ENCODE measurements at places on chromosomes 12 and 14.

DNA sequence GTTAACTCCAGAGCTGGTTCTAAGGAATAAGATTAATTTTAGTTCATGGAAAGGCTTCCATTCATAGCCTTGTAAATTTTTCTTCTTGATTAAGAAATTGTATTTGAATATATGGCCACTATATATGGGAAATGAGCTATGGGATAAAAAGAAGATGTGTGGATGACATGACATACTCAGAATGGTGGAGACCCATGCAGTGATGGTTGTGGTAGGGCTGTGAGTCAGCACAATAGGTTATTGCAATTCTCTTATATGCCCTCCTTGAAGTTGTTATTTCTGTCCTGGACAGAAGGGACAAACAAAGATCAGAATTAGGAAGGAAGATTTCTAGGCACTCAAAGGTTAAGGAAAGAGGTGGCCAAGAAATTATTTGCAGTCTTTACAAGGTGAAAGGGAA is 21.5 kb downstream of the RASSF9 start:
- no peak for DNase-seq

DNA sequence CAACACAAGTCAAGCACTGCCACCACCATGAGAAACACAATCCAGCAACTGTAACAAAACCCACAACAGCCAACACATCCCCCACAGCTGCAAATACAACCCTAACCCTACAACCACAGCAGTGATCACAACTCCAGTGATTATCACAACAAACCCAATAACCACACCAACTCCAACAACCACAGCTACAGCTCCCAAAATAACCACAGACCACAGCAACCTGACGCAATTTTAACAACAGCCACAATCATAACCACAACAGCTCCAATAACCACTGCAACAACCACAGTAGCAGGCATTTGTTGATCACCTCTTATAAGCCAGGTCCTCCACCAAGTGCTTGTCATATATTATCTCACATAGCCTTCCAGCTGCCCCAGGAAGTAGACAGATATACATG is 42.2 kb upstream of the FAM181A start:
- DNase-seq = no peak

- no peak for DNase-seq
Measured at GRCh38 chr14:103143506-103143905, 20.2 kb downstream of the TNFAIP2 start.

DNA sequence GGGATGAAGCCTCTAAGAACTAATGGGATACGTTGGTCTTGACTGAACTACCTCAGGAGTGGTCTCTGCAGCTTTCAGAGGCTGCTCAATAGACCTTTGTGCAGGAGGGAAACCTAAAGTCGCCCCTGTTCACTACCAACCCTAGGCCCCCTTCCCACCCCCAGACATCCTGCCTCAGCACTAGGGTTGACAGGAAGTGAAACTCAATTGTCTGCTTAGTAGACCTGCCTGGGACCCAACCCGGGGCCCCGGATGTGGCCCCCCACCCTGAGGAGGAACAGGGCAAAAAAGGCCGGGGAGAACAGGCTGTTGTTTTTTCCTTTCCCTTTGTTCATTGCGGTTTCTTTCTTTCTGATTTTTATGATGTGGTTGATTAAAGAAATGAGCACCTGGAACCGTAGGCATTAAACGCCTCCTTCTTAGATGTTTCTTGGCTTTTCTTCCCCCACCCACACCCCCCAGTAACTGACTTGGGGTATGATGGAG is 1.6 kb upstream of the DGKA start:
- DNase-seq = no peak

DNA sequence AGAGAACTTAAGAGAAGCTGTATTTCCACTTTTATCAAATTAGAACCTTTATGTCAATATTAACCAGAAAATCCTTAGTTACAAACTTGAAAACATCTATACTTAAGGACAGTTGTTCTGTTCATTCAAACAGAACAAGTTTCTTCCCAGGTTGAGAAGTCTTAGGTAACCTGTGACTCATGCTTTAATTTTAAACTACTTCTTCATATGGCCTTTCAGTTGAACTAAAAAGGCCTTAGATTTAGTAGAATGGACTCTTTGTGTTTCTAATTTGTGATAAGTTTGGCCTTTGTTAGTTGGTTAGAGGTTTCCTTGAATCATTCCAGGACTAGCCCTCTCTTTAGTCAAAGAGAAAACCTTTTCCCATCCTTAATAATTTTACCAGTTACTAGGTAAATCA is 274.2 kb downstream of the FUT8 start:
- no peak for DNase-seq

- DNase-seq = no peak
Measured at GRCh38 chr14:64324895-64325294, 30.7 kb upstream of the ESR2 start.

GRCh38 chr12:100199347-100200149 is 1.1 kb upstream of the ACTR6 start:
- peak; percentile 30 for DNase-seq

DNA sequence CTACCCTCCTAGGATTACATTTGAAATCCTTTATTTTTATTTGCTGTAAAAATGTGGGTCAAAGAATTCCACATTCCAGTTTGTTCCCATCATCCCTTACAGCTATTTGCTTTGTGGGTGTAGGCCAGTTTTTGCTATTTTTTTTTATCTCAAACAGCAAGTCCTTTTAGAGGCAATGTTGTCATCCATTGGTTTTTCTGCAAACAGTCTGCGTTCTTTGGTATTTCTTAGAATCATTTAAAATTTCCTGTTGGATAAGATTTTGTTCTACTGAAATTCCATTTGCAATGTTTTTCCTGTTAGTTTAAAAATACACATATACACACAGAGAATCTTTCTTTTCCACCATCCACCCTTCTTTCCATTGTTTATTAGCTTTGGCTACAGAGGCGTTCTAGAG is 53.3 kb upstream of the STK38L start:
- no peak for DNase-seq

GRCh38 chr12:69430942-69431590 is 39.1 kb upstream of the FRS2 start:
- DNase-seq = no peak

DNA sequence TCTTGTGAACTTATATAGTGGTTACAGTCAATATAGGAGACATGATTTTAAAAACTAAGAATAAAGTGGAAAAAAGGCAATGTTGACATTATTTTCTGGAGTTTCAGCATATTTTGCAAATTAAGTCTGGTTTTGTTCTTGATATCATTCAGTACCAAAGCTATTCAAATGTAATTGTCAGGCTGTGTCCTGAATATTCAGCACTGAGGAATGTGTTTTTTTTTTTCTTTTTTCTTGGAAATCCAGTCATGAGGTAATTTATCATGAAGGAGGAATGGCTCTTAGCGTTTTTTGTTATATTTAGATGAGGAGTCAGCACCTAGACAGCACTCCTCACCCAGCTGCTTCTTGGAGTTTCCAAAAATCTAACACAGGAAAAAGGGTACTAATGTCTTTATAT is 225.5 kb downstream of the CCDC91 start:
- no peak for DNase-seq

- no peak for DNase-seq
Measured at GRCh38 chr12:110343114-110343513, 60.4 kb downstream of the ANAPC7 start.

DNA sequence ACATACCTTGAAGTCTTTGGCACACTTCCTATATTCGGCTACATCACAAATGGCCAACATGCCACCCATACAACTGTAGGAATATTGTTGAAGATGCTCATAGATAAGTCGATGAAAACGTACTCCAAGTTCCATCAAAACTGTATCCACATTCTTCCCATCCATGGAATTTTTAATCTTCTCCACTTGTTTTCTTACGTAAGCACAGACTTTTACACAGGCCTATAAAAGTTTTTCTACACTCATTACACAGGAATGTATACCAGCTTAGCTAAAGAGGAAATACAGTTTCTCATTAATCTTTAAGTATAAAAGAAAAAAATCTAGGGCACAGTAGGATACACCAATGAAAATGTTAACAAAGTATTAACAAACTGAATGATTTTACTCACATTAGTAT is 59.1 kb downstream of the EXOC5 start:
- no peak for DNase-seq

- no peak for DNase-seq
Measured at GRCh38 chr12:68294251-68294650, 37.9 kb downstream of the MDM1 start.

- no peak for DNase-seq
Measured at GRCh38 chr14:60275932-60276331, 26.9 kb downstream of the PPM1A start.

DNA sequence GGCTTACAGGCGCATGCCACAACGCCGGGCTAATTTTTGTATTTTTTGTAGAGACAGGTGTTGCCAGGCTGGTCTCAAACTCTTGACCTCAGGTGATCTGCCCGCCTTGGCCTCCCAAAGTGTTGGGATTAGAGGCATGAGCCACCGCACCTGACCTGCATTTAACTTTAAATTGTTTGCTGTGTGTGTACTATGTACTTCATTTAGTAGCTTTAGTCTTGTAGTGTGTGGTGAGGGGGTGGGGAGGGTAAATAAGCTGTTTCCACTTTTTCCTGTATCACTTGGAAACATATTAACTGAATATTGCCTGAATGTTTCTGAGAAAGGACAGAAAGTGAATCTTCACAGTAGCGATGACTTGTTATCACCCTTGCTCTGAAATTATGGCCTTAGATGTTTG is 8.5 kb downstream of the DLST start:
- no peak for DNase-seq

DNA sequence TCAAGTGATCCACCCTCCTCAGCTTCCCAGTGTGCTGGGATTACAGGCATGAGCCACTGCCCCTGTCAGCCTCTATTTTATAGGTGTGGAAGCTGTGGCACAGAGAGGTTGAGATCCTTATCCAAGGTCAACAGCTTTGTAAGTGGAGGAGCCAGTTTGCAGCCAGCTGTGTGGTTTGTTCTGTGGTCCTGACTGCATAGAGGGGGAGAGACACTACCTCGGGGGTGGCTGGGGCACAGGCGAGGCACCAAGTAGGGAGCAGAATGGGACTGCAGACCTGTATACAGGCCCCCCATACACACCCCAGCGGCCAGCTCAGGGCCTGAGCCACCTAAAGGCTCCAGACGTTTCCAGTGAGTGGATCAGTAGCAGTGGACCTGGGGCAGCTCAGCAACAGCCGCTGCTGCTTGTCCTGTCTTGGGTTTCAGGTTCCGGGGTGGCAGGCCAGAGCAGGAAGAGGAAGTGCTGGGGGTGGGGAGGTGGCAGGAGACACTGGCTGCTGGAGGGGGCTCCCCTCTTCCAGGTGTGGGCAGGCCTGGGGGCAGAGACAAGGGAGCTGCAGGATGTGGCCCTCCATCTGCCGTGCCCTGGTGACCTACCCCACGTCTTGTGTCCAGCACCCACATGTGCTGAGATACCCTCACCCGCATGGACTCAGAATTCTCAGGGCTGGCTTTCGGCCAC is 11.0 kb downstream of the ORAI1 start:
- no peak for DNase-seq

GRCh38 chr14:91369628-91370445 is 47.8 kb downstream of the CCDC88C start:
- no peak for DNase-seq

DNA sequence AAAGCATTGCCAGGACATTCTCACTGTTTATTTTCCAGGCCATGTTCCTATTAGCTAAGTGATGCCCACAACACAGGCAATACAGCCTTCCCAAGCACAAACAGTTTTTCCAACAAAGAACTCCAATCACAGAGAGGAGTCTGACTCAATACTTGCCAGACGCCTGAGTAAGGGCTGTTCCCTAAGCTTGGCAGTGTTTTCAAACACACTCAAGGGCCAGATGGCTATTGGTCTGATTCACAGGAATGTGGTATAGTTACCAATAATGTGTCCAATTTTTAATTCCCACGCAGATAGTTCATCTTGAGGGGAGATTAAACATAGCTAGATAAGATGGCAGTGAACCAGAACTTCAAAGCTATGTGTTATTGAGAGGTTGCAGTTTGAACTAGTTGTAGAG is 381.0 kb downstream of the SNAPC1 start:
- DNase-seq = no peak

DNA sequence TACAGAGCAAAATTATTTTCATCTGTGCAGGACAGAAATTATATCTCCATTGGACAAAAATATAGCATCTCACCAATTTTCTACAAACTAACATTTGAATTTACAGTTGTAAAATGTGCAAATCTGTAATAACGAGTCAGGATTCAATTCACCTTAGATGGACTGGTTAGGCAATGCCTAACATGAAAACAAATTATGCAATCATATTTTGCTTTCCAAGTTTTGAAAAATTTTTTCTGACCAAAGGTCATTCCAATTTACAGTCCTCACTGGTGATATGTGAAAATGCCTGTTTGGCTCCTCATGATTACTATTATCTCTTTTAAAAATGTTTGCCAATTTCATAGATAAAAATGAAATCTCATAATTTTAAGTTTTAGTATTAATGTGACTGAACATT is 6.5 kb upstream of the CPM start:
- no peak for DNase-seq

DNA sequence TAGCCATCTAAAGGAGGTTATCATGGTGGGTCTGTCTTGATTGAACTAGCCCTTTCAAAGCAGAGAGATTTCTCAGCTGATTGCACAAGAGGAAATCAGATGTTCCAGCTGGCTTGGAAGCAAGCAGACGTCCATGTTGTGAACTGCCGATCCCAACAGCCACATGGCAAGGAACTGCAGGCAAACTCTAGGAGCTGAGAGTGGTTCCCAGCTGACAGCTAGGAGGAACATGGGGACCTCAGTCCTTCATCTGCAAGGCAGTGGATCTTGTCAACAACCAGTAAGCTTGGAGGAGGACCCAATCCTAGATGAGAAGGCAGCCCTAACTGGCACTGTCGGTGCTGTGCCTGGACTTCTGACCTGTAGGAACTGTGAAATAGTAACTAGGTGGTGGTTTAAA is 7.7 kb downstream of the ACVR1B start:
- DNase-seq = no peak

GRCh38 chr12:116540622-116541152 is 18.5 kb upstream of the MAP1LC3B2 start:
- no peak for DNase-seq

- no peak for DNase-seq
Measured at GRCh38 chr12:66280561-66280960, 21.7 kb upstream of the HELB start.

DNA sequence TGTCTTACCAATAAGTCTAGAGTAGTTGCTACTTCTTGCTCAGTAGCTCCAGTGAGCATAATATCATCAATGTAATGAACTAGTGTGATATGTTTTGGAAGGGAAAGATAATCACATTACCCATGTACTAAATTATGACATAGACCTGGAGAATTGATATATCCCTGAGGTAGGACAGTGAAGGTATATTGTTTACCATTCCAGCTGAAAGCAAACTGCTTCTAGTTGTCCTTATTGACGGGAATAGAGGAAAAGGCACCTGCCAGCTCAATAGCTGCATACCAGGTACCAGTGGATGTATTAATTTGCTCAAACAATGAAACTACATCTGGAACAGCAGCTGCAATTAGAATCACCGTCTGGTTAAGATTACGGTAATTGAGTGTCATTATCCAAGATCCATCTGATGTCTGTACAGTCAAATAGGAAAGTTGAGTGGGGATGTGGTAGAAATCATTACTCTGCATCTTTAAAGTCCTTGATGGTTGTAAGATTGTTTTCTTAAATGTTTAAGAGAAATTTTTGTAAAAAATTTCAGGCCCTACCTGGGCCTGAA is 100.0 kb upstream of the ARHGAP5 start:
- DNase-seq = no peak

GRCh38 chr14:54344445-54344844 is 52.4 kb upstream of the CDKN3 start:
- no peak for DNase-seq

Data from nucleus accumbens (tissue), 56 donors.